ENCODE measurements at places on chromosomes 6 and 20.

DNA sequence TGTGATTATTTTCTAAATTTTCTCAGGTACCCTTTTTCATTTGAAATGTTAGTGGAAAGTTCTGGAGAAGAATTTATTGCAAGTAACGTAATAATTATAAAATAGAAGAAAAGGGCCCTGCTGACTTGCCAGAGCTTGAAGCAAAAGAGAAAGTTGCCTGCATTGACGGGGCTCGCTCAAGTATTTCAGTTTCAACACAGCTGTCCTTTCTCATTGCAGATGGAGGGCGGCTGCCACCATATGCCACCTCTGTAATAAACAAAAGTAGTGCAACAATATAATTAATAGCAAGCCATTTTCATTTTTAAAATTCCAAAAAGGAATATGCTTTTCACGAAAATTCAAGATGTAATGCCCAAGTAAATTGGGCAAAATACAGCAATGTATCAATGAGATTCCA, 246.2 kb downstream of the PACRG start:
- no peak for DNase-seq

- no peak for DNase-seq
These were observed 5.6 kb downstream of the CYP24A1 start for GRCh38 chr20:54167909-54168872.

DNA sequence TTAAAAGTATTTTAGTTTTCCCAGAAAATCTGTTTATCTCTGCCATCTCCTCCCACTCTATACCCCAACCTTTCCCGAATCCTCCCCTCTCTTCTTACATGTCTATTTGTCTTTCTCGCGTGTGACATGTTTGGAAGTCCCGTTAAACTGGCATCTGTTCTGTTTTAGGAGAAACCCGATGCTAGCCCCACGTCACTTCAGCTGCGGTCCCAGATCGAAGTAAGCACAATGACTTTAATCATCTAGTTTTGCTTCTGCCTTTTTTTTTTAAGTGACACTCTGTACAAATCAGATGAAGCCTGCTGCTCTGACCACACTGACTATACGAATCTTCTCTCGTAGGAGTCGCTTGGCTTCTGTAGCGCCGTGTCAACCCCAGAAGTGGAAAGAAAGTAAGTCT, 97.4 kb downstream of the SASH1 start:
- DNase-seq: no peak

GRCh38 chr6:112163295-112164257, 76.2 kb downstream of the FAM229B start:
- DNase-seq: peak; percentile 83

- DNase-seq: no peak
These were observed 162.6 kb upstream of the FOXA2 start for GRCh38 chr20:22746957-22747356.

- DNase-seq: no peak
These were observed 140.9 kb downstream of the DLL1 start for GRCh38 chr6:170149681-170150589.

GRCh38 chr6:90496258-90497016, 90.4 kb downstream of the MAP3K7 start:
- no peak for DNase-seq

DNA sequence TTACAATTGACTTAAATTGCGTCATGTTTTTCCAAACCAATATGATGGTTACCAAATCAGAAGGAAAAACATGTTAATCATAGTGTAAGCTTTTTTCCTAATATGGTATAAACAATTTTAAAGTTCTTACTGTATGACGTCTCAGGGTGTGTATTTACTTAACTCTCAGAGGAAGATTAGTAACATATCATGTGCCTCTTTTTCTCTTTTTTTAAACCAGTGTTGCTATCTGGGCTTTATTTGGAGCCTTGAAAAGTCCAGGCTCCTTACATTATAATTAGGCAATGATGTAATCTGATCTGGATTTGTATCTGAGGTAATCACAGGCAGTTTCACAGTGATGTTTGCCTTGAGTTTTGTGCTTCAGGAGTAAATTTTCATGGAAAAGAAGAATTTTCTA, 20.4 kb upstream of the RAB23 start:
- no peak for DNase-seq

DNA sequence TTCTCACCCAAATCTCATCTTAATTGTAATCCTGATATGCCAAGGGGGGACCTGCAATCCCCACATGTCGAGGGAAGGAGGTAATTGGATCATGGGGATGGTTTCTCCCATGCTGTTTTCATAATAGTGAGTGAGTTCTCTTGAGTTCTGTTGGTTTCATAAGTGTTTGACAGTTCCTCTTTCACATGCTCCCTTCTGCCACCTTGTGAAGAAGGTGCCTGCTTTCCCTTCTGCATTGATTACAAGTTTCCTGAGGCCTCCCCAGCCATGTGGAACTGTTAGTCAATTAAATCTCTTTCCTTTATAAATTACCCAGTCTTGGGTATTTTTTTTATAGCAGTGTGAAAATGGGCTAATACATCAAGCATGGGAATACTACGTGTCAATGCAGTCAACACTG, 925.0 kb upstream of the MAN1A1 start:
- DNase-seq: no peak

DNA sequence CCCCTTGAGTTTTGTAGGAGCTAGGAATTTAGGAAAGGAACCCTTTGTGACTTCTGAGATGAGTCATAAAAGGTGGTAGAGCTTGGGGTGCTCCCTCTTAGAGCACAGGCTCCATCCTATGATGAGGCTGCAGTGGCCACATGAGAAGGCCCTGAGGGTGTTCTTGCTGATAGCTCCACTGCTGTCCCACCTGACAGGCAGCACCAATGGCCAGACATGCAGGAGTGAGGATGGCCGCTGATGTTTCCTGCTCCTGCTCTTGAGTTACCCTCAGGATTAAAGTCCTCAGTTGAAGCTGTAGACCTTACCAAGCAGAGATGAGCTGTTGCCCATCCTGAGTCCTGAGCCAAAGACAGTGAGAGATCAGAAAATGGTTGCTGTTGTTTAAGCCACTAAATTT, 512.1 kb downstream of the CDH26 start:
- DNase-seq: no peak

GRCh38 chr6:96521306-96521643, 331 bp upstream of the UFL1 start:
- no peak for DNase-seq

GRCh38 chr6:5138995-5139827, 54.1 kb downstream of the PPP1R3G start:
- no peak for DNase-seq

DNA sequence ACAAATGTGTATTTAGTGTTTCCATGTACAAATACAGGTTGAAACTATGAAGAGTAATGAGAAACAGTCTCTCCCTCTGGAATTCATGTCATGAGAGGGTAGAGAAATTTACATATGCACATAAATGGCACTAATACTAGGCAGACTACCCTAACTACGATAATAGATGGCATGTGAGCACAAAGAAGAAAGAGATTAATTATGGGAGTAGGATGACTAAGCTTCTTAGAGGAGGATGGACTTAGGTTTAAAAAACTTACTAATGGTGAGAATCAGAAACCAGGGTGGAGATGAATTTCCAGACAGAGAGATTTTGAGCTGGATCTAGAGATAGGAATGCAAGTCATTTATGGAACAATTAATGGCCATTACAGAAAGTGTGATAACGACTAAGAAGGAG, 225.3 kb upstream of the HTR1E start:
- DNase-seq: no peak

GRCh38 chr6:36130667-36131510, 576 bp downstream of the MAPK13 start:
- no peak for DNase-seq

DNA sequence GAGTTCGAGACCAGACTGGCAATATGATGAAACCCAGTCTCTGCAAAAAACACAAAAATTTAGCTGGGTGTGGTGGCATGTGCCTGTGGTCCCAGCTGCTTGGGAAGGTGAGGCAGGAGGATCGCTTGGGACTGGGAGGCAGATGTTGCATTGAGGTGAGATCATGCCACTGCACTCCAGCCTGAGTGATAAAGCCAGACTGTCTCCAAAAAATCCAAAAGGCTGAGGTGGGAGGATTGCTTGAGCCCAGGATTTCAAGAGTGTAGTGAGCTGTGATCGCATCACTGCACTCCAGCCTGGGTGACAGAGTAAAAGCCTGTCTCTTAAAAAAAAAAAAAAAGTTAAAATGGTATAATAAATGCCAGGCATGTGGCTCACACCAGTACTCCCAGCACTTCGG, 1.3 kb upstream of the PTCRA start:
- no peak for DNase-seq

DNA sequence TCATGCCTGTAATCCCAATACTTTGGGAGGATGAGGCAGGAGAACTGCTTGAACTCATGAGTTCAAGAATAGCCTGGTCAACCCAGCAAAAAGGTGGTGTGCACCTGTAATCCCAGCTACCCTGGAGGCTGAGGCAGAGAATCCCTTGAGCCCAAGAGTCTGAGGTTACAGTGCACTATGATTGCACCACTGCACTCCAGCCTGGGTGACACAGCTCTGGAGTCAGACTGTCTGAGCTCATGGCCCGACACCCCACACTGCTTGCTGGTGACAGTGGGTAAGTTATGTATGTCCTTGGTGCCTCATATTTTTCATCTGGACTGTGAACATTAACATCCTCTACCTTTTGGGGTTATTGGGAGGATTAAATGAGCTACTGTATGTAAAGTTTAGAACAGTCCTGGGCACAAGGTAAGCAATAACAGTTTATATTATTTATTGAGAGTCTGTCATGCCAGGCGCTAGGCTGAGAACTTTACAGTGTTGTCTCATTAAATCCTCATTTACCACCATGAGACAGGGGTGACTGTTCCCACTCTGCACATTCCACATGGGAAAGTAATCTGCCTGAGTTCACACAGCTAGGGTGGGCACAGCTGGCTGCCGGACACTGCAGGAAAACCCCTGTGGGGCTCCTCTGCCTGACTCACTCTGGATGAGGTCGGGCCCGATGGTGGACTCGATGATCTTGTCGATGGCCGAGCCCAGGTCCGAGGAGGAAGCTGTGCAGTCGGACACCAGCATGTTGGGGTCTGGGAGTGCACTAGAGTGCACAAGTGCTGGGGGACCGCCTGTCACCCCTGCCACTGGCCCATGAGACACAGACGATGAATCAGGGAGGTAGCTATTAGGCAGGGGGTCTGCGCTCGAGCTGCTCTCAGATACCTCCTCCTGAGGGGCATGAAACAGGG, 2.9 kb downstream of the ZNF335 start:
- DNase-seq: no peak

DNA sequence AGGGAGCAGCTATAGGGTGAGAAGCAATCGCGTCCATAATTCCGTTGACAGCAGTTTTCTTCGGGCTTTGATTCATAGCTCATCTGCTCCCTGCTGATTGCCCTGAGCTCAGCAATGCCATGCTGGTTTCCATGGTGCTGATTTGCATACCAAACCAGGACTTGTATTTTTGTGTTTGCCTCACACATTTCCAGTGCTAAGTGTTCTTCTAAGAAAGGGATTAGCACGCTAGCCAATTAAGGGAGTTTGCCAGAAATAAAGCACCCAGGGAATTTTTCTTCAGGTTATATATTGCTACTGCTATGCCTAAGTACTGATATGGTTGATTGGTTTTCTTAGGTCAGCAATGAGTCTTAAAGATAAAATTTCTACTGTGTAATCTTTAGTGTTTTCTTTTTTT, 177.6 kb downstream of the PLCB1 start:
- no peak for DNase-seq

GRCh38 chr20:50520222-50520880, 10.2 kb downstream of the PTPN1 start:
- DNase-seq: no peak

GRCh38 chr6:119658917-119659316, 309.4 kb upstream of the MAN1A1 start:
- DNase-seq: no peak

DNA sequence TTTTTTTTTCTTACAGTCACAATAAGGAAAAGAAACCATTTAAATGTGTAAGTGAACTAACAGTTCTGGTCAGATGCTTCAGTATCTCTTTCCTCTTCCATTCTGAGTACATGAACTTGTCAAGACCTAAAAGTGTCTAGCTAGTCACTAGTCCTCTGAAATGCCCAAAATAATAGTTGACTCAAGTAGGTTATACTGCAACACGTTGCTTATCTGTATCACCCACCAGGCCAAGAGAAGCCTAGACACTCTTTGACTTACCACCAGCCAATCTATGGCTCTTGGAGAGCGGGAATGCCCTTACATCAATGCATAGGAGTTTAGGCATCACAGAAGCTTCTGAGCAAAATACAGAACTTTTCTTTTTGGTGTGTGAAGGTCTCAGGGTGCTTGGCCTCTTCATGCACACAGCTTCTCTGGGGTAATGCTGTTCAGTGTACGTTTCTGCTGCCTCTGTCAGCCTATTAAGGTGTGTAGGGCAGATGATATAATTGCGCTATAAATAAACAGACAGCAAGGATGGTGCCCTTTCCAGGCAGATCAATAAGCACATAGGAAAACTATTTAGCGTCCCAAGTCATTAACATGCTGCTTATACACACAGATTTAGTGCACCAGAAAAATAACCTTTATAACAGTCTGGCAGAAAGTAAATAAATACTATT, 7.8 kb upstream of the GFOD1 start:
- DNase-seq: no peak

- no peak for DNase-seq
These were observed 38.6 kb upstream of the GMPR start for GRCh38 chr6:16199804-16200203.

GRCh38 chr6:42391441-42391840, 60.3 kb downstream of the TRERF1 start:
- DNase-seq: no peak

- no peak for DNase-seq
These were observed 63.4 kb upstream of the MRPS10 start for GRCh38 chr6:42280966-42281533.

- DNase-seq: no peak
These were observed 49.9 kb downstream of the FAM50B start for GRCh38 chr6:3899061-3899460.

All from SK-N-SH (cell line).